T-cell (primary cell): ENCODE measurements at places on chromosomes 3 and 15.

- no peak for DNase-seq
These were observed 105.7 kb downstream of the MBNL1 start for GRCh38 chr3:152374262-152374990.

GRCh38 chr3:124037326-124037725 lies 45.4 kb upstream of the ROPN1 start:
- DNase-seq, result no peak

- no peak for DNase-seq
These were observed 31.7 kb upstream of the XCR1 start for GRCh38 chr3:46058981-46059380.

GRCh38 chr3:123640740-123641462 lies 56.0 kb upstream of the HACD2 start:
- no peak for DNase-seq

DNA sequence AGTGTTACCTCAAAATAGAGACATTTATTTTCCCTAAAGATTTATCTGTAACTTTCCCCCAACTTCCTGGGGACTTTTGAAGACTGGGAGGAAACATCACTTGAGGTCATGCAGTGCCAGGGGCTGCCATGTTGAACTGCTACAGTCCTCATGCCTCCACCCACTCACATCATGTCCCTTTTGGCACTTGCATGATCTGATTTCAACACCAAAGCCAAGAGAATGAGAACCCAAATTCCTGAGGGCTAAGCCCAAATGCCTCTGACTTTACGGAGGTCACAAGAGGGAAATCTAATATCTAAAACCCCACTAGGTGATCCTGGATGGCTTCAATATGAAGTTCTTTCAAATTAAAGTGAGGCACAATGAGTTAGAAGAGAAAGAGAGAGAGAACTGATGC lies 213.1 kb downstream of the NTRK3 start:
- DNase-seq, result no peak

- DNase-seq, result no peak
These were observed 725 bp downstream of the SRP14 start for GRCh38 chr15:40038275-40038637.

- DNase-seq, result peak; percentile 18
These were observed 587 bp upstream of the TNK2 start for GRCh38 chr3:195908694-195909581.

DNA sequence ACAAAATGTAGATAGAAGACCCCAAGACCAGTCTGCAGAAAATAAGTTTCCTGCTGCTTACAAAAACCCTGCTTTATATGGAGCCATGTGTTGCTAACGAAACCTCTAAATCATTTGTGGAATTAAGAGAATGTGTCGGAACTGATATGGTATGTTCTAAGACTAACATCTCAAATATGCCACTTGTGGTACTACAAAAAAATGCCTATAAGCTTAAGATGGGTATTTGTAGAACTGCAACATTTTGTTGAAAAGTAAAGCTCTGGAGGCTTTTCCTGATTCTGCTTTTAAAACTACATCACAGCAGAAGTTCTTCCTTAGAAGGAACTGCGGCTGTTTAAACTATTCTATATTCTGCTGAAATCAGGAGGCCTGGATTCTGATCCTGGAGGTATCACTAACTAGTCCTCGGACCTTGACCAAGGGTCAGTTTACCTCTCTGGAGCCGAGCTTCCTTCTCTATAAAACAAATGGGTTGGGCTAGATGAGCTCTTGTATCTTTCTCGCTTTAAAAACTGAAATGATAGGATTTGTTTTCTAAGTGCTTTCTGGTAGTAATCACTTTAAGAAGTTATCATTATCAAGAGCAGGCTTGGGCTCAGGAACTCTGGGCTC lies 74.9 kb downstream of the RAD18 start:
- no peak for DNase-seq

DNA sequence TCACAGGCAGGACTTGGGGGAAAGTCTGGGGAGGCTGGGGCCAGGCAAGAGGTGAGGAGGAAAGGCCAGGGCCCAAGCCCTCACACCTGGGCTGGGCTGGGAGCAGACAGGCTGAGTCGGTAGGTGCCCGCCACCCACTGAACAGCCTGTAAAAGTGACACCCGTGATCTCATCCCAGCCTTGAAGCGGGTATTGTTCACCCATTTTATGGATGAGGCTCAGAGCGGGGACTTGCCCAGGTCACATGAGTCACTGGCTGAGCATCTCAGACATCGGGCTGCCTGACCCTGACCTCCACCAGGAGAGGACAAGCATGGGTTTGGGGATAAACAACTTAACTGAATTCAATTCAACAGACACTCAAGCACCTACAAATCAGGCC lies 52.0 kb upstream of the CTSH start:
- DNase-seq, result no peak

DNA sequence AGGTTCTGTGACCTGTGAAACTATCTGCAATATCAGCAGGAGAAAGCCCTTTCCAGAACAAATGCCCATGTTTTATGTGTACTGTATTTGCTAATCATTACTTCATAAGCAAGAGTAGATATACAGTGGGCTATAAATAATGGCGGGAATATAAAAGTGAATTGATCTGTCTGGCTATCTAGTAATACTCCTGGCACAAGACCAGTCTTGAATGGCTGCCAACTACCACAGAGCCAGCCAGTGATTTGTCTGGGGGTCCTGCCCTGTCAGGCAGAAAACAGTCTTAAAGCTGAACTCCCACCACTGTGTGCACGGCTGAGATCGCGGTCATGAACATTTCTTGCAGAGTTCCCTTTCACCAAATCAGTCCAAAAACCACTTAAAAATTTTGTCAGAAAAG lies 176.3 kb downstream of the MEIS2 start:
- no peak for DNase-seq

- DNase-seq, result no peak
These were observed 19.9 kb downstream of the IQGAP1 start for GRCh38 chr15:90407871-90408317.

GRCh38 chr3:127233371-127233770 lies 40.4 kb downstream of the PRR23E start:
- DNase-seq, result no peak

GRCh38 chr3:46564190-46565021 lies 1.7 kb downstream of the LRRC2 start:
- DNase-seq, result no peak

DNA sequence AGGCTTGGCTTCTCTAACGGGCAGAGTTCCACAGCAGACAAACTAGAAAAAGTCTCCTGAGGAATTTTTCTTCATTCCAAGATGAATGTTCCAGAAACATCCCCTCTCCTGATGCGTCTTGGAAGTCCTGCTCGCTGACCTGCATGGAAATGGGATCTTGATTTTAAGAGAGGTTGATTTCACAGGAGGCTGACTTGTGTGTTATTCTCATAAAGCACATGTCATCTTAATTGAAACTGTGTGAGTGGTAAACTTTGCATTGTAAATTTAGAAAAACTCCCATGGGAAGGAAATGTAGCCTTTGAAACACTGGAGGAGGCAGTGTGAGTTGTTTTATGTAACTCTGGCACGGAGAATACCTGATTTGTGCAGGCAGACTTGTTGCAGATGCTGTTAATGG lies 337.8 kb upstream of the NR2E3 start:
- no peak for DNase-seq

GRCh38 chr3:17057321-17057720 lies 172.6 kb downstream of the PLCL2 start:
- no peak for DNase-seq

- DNase-seq, result no peak
These were observed 40.8 kb downstream of the RARB start for GRCh38 chr3:25468866-25469319.

DNA sequence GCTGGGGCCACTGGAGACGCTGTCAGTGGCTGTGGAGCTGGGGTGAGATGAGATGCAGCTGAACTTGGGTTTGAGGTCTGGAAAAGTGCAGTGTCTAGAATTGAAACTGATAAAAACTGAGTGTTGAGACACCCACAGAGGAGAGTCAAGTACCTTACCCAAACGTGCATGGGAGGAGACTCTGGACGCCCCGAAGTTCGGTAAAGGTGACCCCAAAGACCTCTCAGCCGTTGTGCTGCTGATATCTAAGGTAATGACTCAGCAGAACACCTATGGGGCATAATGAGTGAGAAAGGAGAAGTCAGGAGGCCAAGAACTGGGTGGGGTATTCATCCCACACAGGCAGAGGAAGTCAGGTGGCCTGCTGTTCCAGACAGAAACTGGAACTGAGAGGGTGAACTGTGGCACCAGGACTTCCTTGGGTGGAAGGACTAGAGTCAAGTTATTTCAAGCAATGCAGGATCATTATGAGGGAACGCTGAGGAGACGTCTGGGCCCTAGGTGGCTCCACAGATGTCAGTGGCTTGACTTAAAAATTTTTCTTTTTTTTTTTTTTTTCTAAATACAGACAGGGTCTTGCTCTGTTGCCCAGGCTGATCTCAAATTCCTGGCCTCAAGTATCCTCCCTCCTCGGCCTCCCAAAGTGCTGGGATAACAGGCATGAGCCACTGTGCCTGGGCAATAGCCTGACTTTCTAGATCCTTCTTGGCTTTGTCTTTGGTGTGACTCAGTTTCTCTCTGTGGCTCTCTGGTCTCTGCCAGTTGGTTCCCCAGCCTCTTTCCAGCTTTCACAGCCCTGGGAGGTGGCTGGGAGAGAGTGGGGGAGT lies 67.6 kb upstream of the GCNT3 start:
- no peak for DNase-seq

GRCh38 chr15:33946152-33946551 lies 22.1 kb upstream of the CHRM5 start:
- no peak for DNase-seq

DNA sequence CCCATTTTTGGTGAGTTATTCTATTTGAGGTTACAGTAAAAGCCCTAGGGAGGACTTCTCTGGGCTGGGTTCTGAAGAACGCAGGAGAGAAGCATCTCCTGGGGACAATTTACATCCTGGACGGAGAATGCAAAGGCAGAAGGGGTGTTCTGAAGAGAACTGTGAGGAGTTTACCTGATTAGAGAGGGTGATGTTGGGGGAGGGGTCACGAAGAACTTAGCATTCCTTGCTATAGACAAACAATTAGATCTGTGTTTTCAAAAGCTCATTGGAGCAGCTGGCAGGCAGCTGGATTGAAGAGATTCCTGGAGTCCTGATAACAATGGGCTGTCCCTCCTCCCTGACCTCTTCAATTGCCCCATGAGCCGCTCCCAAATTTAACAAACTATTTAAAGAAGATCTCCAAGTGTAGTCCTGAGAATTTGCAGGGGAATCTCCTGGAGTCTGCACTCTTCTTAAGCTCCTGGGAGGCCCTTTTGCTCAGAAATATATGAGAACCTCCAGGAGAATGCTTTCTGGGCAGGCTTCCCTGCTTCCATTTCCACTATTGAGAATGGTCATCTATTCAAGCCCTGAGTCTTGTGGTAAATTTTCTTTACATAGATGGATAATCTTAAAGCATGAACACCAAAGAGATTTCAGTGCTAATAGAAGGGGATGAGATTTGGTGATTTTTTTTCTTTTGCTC lies 55.3 kb downstream of the ARHGAP31 start:
- DNase-seq, result no peak

GRCh38 chr3:169694117-169694516 lies 30.6 kb upstream of the MECOM start:
- DNase-seq, result no peak

DNA sequence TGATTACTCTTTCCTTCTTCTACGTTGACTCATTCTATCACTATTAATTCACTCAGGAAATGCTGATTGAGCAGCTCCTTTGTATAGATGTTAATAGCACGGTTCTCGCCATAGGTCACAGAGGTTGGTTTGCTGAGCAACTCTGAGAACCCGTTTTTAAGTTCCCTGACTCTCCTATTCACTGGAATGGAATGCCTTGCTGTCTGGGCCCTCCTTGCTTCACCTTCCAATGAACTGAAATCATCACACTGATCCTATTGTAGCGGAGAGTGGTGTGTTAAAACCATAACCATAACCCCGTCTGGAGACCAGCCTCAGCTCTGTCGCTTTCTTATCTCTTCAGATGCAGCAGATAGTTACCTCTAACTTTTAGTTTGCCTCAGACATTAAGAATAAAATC lies 323.6 kb downstream of the GABRB3 start:
- DNase-seq, result no peak

- no peak for DNase-seq
These were observed 17.2 kb downstream of the DAPK2 start for GRCh38 chr15:64029110-64029509.

GRCh38 chr3:157412323-157412855 lies 24.3 kb upstream of the PTX3 start:
- no peak for DNase-seq

DNA sequence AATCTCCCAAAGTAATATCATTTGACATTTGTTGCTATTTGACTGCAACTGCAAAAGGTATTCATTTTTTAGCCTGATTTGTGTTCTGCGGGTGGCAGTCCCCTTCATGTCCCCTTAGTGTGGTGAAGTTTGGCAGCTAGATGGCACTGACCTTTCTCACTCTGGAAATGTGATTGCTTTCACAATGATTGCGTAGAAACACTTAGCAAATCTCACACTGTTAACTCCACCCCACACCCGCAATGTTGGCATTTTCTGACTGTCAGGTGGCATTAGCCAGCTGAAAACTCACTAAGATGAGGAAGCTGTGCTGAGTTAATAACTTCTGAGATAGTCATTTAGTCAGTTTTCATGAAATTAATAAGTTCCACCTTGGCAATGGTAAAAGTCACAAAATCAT lies 76.9 kb downstream of the TRIM69 start:
- DNase-seq, result no peak

- DNase-seq, result no peak
These were observed 57.1 kb downstream of the DHX30 start for GRCh38 chr3:47859956-47860605.

DNA sequence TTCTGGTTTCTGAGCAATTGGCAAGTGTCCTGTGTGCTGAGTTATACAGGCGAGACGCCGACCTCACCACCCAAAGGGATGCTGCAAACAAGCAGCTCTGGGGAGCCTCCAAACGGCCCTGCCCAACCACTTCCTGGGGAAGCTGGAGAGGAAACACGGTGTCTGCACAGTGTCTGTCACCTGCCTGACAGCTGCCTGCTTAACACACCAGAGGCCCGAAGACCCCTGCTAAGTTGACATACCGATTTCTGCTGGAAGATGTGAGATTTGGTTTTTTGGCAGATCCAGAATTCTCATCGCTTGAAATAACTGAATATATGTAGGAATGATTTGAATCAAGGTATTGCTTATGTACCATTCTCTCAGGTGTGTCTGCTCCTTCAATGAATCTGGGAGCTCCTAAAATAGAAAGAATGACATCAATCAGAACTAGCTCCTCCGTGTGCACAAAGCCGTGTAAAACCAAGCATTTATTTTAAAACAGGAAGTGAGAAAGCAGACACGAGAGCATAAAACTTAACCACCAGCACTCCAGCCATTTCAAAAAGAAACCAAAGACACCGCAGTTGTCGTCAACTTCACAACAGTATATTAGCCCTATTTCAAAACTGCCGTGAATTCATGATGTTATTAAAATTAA lies 27.2 kb downstream of the LRRC2 start:
- peak; percentile 87 for DNase-seq
